ENCODE measurements at places on chromosomes 16 and 17.

DNA sequence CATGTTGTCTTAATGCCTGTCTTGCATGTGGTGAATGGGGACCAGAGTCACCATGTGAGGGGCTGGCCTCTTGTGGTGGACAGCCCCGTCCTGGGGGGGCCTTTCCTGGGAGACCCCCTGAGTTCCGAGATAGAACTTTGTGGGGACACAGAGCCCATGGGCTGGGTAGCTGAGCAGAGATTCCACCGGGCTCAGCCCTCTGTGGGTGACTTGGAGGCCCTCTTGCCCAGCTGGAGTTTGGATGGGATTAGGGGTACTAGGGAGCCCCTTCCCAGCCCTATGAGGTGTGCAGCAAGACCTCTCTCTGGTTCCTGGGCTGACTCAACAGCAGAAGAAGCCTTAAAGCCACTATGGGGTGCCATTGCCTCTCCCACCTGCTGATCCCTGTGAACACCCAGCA is 38.1 kb downstream of the MRC2 start:
- DNase-seq: no peak

- no peak for DNase-seq
Observed at GRCh38 chr16:66014221-66014620, 352.3 kb upstream of the CDH5 start.

GRCh38 chr17:15882058-15882720 is 62.7 kb upstream of the ADORA2B start:
- no peak for DNase-seq

DNA sequence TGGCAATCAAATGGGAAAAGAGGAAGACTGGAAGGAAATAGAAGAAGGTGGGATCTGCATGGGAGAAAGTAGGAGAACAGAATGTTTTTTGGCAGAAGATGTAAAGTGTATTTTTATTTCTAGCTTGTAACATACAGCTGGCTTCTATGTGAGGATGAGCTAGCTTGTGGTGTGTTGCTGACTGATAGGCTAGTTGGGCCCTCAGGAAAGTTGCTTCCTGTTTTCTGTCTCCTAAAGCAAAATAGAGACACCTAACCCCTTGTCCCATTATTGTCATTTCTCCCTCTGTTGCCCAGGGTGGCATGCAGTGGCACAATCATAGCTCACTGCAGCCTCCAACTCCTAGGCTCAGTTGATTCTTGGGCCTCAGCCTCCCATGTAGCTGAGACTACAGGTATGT is 15.9 kb downstream of the TNRC6A start:
- no peak for DNase-seq

- DNase-seq: no peak
Observed at GRCh38 chr16:65012357-65012756, 109.5 kb downstream of the CDH11 start.

DNA sequence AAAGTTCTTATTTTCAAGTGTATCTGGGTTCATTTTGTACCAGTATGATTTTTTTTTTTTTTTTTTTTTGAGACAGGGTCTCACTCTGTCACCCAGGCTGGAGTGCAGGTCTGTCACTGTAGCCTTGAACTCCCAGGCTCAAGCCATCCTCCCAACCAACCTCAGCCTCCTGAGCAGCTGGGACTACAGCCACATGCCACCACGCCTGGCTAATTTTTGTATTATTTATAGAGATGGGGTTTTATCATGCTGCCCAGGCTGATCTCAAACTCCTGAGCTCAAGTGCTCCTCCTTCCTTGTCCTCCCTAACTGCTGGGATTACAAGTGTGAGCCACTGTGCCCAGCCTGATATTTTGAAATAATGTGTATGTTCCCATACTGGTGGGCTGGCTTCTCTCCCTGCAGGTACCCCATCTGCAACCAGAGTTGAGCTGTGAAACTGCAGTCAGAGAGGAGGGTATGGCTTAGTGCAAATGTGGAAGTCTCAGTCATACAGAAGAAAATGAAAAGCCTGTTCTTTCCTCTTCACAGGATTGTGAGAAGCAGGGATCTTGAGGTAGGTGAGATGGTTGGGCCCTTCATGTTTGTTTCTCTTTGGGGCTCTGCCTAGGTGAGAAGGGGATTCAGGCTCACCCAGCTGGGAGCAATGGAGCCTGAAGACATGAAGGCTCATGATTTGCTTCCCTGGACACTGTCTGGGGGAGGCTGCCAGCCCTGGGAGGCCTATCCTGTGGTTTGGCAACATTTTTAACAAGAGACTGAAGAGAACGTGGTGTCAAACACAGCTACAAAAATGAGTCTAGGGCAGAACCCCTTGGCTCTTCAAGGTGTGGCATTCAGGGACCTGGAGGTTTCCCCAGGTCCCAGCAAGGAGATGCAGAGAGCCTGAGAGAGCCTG is 41.3 kb upstream of the SIAH1 start:
- no peak for DNase-seq
